ENCODE measurements at places on chromosomes 5 and 9.

- no peak for DNase-seq
These were observed at the start of gene PRRX2 for GRCh38 chr9:129665389-129665775. Gene PRRX2, plus strand, starts transcription at chr9:129665647. Its CDS starts 221 bp downstream, at chr9:129665868.

- DNase-seq = no peak
These were observed 10.1 kb upstream of the FOXI1 start for GRCh38 chr5:170095646-170096045.

- DNase-seq = no peak
These were observed 42.3 kb upstream of the MATR3 start for GRCh38 chr5:139251281-139251687.

DNA sequence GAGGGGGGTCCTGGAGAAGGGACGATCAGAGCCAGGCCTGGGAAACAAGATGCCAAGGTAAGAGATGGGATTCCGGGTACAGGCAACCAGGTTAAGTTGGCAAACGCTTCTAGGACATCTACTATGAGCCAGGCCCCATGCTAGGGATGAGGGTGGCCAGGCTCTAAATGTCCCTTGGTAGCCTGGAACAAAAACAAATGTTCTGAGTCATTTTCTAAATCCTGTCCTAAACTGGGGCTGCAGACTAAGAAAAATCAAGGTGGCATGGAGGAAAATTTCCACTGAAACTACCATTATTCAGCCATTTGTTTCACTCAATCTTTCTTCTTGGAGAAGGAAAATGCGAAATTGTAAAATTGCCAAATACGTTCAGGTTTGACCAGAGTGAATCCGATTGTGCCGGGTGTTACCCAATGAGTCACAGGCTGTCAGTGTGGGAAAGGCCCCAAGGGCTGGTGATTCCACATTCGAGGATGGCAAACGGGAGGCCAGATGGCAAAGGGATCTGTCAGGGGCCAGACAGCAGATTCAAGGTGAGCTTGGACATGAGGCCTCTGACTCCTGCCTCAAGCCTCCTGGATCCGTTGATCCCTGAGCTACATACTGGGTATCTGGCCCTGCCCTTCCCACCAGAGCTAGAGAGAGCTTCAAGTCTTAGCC is 57.6 kb downstream of the PAX5 start:
- DNase-seq = no peak

- DNase-seq = no peak
These were observed 30.3 kb downstream of the NDST1 start for GRCh38 chr5:150538007-150538917.

- DNase-seq = no peak
These were observed 102.1 kb downstream of the LURAP1L start for GRCh38 chr9:12876872-12877271.

GRCh38 chr9:90815183-90815943 is 13.7 kb downstream of the SYK start:
- peak; percentile 9 for DNase-seq

GRCh38 chr5:151885138-151885908 is 39.3 kb downstream of the GLRA1 start:
- no peak for DNase-seq

DNA sequence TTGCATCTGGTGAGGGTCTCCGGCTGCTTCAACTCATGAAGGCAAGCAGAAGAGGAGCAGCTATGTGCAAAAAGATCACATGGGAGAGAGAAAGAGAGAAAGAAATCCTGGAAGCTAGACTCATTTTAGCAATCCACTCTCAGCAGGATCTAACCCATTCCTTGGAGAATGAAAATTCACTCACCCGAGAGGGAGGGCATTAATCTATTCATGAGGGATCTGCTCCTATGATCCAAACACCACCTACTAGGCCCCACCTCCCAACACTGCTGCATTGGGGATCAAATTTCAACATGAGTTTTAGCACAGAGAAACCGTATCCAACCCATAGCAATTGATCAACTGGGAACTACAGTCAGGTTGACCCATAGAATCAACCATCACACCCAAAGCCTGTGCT is 98.1 kb upstream of the SV2C start:
- no peak for DNase-seq

GRCh38 chr9:134546746-134547145 is 94.9 kb upstream of the COL5A1 start:
- no peak for DNase-seq

DNA sequence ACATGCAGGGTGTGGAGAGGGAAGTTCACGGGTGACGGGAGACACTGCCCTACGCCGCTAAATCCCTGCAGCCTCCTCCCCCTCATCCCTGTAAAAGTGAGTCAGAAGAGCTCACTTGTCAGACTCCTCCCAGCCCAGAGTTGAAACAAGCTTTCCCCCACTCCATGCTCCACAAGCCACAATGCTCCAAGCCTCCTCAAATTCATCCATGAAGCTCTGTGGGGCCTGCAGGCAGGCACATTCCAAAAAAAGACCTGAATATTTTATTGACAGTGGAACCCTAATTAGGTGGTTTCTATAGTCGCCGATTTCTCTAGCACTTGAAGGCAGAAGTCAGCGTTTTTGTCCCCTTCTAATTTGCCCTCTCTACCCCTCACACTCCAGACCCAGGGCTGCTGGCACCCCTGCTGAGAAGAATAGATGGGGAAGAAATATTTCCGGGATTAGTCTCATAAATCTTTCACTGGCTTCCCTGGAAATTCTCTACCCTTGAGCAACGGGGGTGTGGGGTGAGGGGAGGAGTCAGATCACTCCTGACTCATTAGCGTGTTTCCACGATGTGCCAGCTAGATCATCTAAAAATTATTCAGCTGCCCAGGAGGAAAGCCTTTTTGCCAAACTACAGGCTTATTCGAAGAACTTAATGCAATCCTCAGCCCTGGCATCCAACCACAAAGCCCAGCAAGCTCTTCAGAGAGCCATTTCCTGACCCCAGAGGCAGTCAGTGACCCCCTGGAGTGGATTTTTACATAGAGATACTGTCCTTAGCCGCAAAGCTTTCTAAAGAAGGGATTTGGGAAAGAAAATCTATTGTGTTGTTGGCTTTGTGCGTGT is 97.1 kb downstream of the ENC1 start:
- no peak for DNase-seq

GRCh38 chr5:122391621-122392020 is 79.6 kb downstream of the SNCAIP start:
- no peak for DNase-seq
